Activated gamma-delta T cell treated with anti-CD3 and anti-CD28 coated beads, Interleukin-2, amount 50 U/mL, for 16 hours (primary cell): ENCODE measurements at places on chromosomes 3 and 15.

DNA sequence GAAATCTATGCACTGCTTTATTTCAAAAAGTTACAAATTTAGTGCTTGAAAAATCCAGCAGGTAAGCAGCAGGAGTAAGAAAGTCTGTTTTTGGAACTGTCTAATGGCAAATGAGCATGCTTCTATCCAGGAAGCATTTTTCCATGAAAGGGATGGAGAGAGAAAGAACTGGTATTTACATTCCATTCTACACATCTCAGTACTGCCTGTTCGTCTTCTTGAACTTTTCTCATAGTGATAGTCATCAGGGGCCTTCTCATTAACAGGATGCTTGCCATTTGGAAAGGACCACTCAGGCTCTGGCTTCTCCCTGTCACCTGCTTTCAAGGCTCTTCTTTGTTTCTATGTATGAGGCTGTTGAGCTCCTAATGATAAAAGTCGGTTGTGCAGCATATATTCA lies 267.3 kb upstream of the IL12A start:
- DNase-seq = no peak

DNA sequence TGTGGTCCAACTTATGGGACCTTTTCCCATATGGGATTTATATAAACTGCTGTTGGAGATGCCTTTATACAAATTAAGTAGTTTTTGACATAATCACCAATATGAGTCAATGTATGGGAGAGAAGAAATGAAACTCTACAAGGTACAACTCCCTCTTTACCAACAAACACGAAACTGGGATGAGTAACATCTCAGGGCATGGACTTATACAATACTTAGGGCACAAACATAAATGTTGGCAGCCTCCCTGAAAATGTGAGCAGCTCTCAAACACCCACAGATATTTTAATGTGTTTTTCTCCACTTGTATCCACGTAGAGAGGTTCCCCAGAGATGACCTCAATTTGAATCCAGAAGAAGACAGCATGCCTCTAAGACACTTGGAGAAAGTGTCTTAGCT lies 161.6 kb downstream of the MAGI1 start:
- no peak for DNase-seq

- DNase-seq = no peak
Measured at GRCh38 chr15:30979457-30979856, 12.0 kb downstream of the MTMR10 start.

DNA sequence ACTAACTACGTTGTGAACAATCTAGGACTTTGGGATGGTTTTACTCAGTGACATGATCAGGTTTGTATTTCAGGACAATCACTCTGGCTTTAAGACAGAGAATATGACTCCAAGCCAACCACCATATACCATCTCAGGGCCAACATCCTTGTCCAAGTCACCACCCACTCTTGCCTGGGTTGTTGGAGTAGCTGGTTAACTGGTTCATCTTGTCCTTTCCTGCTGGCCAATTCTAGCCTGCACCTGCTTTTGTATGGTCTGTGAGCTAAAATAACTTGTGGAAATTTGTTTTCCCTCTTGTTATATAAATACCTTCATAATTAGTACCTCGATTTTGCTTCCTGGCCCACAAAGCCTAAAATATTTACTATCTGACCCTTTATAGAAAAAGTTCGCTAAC lies 306.8 kb upstream of the STT3B start:
- no peak for DNase-seq

GRCh38 chr15:95485367-95485766 lies 845.1 kb upstream of the NR2F2 start:
- DNase-seq = no peak

- no peak for DNase-seq
Measured at GRCh38 chr3:85090495-85090894, 131.7 kb downstream of the CADM2 start.

DNA sequence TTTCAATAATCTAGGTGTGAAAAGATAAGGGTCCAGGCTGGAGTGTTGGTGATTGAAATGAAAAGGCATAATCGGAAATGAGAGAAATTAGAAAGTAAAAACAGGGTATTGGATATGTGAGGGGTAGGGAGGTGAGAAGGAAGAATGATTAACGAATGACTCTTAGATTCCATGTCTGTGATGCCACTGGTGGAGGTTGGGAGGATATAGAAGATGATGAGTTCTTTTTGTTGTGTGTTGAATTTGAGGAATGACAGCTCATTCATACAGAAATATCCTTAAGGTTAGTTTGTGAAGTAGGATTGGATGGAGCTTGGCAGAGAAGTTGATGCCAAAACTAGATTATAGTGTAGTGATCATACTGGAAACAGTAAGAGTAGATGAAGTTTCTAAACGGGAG lies 72.2 kb upstream of the CCNL1 start:
- DNase-seq = no peak

DNA sequence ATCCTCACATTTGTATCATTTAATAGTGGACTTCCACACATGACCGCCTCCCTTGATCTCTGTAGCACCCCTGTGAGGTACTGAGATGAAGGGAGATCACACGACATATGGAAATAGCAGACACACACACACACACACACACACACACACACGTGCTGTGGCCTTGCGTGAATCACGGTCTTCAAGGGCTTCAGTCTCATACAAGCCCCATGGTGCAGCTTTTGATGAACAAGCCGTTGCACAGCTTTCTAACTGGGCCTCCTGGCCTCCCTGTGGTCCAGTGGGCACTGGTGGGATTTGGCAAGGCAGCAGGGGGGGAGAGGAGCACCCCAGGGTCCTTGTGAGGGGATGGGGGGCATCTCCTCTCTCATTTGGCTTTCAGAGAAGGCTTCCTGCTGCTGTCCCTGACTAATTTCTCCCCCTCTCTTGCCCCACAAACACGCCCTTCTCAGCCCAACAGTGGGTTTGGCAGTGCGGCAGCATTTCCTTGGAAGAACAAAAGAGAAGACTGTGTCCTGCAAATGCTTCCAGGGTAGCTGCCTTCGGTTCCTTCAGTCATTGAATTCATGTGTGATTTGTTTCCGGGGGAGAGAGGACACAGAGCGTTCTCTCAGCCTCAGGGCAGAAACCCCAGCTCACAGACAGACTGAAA lies 98.7 kb downstream of the SMAD6 start:
- DNase-seq = no peak

GRCh38 chr3:115667738-115668065 lies 44.4 kb downstream of the GAP43 start:
- no peak for DNase-seq

- DNase-seq = no peak
Measured at GRCh38 chr3:2655229-2655701, 454.9 kb downstream of the IL5RA start.

DNA sequence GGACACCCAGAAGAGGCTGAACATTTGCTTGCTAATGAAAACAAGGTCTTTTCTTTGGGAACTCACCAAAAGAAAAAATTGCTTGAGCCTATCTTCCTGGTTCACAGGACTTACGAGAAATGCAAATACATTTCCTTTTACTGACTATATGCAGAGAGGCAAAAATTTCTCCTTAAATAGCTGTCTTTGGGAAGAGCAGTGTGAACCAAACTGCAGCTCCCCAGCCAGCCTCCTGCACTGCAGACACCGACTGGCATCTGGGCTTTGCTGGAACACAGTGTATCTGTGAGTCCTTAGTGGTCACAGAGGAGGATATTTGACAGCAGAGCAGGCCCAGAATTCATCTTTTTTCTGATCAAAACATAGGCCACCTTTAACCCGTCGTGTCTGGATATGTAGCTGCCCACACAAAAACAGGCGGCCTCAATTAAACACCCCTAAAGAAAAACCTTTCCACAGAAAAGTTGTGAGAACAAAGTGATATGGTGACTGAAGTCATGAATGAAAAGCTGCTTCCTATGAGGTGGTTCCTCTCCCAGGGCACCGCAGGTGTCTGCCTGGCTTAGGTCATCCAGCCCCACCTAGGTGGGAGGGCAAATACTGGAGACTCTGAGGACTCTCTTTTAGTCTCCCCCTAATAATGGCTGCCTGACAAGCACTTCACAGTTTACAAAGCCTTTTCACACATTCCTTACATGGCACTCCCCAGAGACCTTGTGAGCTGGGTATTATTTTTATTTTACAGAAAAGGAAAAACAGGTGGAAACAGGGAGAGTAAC lies 46.1 kb upstream of the TMEM158 start:
- no peak for DNase-seq

GRCh38 chr15:25789211-25789610 lies 73.9 kb downstream of the ATP10A start:
- no peak for DNase-seq

DNA sequence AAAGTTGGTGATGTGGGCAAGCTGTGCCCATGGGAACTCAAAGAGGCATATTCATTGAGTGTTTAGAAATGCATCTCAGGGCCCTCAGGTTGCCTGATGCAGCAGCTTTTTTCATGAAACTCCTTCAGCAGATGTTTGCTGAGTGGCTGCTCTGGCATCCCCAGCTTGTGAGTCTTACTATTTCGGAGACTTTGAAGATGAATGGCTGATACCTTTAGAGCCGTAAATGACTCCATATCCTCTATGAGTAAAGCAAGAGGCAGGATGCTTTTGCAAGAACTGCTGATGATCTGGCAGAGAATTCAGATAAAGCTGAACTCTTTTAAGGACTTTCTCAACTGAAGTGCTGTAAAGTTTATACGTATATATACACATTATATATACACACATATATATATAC lies 384.3 kb downstream of the CACNA2D3 start:
- DNase-seq = no peak

DNA sequence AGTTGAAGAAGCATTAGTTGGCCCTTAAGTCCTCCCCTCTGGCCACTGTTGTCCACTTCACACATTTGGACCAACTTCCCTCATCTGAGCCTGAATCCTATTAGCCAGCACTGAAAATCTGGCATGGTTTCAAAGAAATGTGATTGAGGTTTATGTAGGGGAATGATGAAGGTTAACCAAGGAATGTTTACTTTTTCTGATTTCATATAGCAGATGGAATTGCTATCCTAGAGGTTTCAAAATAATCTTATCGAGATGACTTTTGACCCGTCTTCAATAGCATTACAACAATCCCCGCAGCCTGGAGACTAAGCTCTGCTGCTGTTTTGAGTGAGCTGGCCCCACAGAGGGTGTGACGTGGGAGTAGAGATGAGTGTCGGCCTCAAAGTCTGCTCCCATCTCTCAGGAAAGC lies 200.8 kb upstream of the IL12A start:
- no peak for DNase-seq

GRCh38 chr3:27311400-27311799 lies 57.8 kb downstream of the NEK10 start:
- DNase-seq = no peak

DNA sequence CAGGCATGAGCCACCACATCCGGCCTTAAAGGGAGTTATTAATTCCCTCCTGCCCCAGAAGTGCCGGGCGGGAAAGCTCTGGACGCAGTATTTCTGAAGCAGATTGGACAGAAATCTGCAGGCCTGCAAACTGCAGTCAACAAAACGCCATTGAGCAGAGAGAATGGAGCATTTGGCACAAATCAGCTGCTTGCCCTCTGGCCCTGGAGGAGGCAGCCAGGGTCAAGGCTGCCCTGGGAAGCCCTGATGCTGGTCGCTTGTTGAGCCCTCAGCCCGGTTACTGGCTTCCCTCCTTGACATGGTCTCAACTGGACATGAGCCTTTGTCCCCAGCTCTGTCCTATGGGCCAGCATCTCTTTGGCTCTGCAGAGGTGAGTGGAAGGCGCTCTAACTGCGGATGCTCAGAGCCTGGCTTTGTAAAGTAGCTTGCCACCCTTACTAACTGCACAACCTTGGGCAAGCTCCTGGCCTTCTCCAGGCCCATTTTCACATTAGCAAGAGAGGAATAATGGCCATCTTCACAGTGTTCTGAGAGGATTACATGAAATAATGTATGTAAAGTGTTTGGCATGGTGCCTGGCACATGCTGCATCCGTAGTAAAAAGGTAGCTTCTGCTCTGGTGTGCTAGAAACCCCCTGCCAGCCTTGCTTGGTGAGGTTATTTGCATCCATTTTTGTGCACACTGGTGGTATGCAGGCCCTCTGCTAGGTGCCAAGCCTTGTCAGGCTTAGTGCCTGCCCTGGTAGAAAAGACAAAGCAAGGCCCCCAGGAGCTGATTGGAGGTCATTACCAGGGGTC lies 4.1 kb downstream of the SEMA4B start:
- no peak for DNase-seq

- no peak for DNase-seq
Measured at GRCh38 chr3:119279101-119279554, 15.1 kb upstream of the ARHGAP31 start.

GRCh38 chr15:89433686-89434085 lies 62.7 kb downstream of the RHCG start:
- no peak for DNase-seq

GRCh38 chr15:89822026-89822425 lies 7.4 kb upstream of the ANPEP start:
- no peak for DNase-seq

- DNase-seq = no peak
Measured at GRCh38 chr3:154496978-154497377, 67.0 kb upstream of the GPR149 start.

- DNase-seq = no peak
Measured at GRCh38 chr3:141457624-141458236, 29.1 kb upstream of the RASA2 start.

- DNase-seq = no peak
Measured at GRCh38 chr15:62558640-62559380, 393.7 kb upstream of the C2CD4B start.

DNA sequence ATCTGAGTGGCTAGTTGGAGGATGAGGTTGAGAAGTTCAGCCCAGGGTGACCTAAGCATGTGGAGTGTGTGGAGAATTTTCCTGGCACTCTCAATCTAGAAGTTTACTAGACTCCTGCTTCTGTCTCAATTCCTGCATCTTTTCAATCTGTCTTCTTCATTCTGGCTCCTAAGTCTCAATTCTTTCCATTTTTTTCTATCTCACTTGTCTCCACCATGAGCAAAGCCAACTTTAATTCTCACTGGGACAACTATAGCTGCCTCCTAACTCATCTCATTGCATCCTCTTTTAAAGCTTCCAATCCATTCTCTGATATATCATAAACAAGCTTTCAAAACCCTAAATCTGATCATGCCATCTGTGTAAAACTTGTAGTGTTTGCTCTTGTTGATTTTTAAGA lies 569.3 kb downstream of the NAALADL2 start:
- no peak for DNase-seq

DNA sequence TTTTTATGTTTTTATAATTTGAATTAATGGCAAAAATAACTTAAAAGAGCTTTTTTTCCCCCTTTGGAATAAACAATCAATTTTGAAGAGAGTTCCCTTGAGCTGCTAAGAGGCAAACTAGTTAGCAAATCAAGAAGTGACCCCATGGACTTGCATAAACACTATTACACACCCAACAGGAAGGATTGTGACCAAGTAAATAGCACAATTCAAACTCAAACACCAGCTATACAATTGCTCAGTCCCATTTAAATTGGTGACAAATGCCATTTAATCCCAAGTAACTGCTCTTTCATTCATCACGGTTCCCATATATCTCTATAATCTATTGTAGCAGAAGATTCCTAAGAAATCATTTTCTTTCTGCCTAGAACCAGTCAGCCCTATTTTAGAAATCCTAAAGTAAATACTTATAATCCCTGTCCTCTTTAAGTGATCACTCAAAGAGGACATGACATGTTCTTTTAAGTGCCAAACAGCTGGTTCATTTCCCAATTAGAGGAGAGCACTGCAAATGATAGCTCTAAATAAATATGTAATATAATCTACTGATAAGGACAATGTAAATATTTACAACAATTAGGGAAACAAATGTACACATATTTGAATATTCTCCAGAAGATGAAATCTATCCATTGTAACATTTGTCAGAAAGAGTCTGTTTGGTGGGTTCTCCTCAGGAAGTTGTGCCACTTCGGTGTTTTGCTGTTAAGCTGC lies 137.8 kb upstream of the ADAMTS9 start:
- no peak for DNase-seq

GRCh38 chr3:4426782-4427344 lies 40.2 kb downstream of the SUMF1 start:
- no peak for DNase-seq
